GM12865 (cell line): ENCODE measurements at places on chromosomes 12 and 14.
A peak's percentile ranks its signal among the peaks of the same experiment; 100 is the strongest.

- DNase-seq: peak; percentile 3
Observed at GRCh38 chr14:51818748-51819380, 41.5 kb upstream of the GNG2 start.

- DNase-seq: no peak
Observed at GRCh38 chr12:68971404-68971803, 38.4 kb upstream of the CPM start.

DNA sequence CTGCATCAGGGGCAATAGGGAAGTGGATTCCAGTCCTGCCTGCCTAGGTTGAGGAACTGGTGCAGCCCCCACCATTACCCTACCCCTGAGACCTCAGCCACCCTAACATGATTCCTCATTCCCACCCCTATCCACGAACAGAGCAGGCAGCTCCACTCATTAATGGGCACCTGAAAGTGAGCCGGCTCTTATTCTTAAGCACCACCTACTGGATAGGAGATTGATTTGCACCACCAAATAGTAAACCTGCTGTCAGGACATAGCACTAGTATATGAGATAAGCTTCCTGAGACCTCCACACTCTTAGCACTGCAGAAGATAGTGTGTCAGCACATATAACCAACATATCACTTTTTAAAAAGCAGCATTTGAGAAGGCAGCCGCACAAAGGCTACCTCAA lies 573.2 kb downstream of the SOX5 start:
- DNase-seq: no peak

- DNase-seq: no peak
Observed at GRCh38 chr12:12397184-12397583, 40.3 kb downstream of the BORCS5 start.

DNA sequence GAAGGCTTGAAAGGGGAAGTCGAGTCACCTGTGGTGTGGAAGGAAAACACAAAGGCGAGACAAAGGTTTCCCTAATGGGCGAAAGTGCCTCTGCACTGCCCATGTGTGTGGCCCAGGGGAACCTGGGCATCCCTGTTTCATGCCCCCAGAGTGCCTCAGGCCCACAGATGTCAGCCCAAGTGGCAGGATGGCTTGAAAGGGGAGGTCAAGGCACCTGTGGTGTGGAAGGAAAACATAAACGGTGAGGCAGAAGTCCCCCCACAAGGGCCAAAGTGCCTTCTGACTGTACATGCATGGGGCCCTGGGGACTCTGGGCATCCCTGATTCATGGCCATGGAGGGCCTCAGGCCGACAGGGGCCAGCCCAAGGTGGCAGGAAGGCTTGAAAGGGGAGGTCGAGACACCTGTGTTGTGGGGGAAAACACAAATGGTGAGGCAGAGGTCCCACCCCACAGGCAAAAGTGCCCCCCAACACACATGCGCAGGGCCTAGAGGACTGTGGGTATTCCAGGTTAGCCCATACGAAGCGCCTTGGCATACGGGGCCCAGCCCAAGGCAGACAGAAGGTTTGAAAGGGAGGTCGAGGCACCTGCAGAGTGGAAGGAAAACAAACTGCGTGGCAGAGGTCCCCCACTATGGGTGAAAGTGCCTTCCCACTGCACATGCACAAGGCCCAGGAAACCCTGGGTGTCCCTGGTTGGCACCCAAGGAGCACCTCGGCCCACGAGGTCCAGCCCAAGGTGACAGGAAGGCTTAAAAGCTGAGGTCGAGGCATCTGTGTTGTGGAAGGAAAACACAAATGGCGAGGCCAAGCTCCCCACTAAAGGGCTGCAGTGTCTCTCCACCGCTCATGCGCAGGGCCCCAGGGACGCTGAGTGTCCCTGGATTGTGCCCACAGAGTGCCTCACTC lies 382.3 kb downstream of the ALG10 start:
- no peak for DNase-seq

GRCh38 chr12:16349131-16349460 lies 1.7 kb downstream of the MGST1 start:
- DNase-seq: no peak

DNA sequence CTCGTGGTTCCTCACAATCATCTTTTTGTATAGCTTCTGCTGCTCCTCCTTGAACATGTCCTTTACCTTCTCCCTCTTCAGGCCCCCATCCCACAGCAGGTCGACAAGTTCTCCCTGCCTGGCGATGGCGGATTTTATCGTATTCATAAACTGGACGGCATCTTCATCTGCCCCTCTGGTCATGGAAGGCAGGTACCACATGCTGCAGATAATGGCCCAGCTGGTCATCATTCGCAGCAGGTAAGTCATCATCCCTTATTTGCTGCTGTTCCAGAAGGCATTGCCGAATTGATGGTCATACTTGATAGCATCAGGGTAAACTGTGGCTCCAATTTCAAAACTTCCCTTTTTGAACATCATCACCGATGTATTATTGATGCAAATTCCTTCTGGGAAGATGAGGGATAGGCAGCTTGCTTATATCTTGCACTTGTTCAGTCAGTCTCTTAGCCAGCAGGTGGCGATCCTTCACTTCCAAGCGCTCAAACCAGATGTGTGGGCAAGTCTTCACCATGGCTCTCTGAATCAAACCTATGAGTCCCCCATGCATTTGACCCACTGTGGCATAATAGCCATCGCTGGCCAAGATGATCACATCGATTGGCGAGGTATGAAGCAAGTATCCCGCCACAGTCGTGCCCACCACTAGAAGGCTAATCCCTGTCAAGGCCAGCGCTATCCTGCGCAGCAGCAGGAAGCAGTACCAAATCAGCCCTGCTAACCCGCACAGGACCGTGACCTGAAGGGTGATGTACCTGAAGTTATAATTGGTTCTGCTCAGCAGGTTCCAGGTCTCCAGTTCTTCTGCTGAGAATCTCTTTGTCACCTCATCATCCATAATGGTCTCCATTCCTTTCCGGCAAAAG lies 381.5 kb upstream of the STXBP6 start:
- DNase-seq: no peak

DNA sequence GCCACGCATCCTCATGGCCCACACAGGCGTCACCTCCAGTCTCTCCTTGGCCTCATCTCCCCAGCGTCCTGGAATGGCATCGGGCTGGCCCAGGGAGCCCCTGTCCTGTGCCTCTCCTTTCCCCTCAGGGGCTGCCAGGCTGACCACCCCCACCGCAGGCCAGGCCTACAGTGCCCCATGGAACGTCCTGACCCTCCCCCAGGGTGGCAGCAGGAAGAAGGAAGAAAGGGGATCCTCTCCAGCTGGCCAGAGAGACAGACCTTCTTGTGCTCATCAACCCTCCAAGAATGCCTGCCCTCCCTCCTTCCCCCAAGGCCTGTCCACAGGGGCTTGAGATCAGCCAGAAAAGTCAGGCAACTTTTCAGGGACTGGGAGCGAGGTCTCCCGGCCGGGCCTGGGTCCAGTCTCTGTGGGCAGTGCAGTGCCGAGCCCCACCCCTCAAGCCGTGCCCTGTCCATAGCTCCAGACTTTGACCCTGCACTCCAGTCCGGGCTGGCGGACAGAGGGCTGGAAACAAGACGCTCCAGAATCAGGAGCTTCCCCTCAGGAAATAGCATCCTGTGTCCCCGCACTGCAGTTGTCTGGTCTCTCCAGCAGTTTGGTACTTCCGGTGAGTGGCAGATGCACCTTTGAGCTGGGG lies at the start of gene DAO:
Gene DAO (plus strand): TSS at position 478 of the 640 bp plus-strand sequence. CDS start 4,915 bp downstream, outside the sequence.
- no peak for DNase-seq

DNA sequence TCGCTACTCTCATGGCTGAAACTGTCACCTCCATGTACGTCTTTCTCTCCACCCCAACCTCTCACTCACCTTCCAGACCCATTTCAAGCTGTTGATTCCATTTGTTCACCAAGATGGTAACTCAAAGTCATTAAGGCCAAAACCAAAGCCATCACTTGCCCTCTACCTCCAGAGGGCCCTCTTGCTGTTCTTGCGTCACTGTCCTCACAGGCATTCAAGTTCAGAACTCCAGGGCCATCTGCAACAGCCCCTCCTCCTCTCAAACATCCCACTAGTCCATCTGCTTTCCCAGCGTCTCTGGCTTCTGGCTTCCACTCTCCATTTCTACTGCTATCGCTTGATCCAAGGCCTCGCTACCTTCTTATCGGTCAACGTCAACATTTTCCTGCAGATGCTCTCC lies 74.5 kb downstream of the VWF start:
- DNase-seq: no peak

GRCh38 chr12:29694002-29694401 lies 89.7 kb downstream of the TMTC1 start:
- DNase-seq: no peak

- no peak for DNase-seq
Observed at GRCh38 chr12:59619461-59620240, 23.8 kb downstream of the SLC16A7 start.

- DNase-seq: no peak
Observed at GRCh38 chr12:108561852-108562347, 496 bp upstream of the ISCU start.

- no peak for DNase-seq
Observed at GRCh38 chr14:75374911-75375310, 52.9 kb upstream of the JDP2 start.

DNA sequence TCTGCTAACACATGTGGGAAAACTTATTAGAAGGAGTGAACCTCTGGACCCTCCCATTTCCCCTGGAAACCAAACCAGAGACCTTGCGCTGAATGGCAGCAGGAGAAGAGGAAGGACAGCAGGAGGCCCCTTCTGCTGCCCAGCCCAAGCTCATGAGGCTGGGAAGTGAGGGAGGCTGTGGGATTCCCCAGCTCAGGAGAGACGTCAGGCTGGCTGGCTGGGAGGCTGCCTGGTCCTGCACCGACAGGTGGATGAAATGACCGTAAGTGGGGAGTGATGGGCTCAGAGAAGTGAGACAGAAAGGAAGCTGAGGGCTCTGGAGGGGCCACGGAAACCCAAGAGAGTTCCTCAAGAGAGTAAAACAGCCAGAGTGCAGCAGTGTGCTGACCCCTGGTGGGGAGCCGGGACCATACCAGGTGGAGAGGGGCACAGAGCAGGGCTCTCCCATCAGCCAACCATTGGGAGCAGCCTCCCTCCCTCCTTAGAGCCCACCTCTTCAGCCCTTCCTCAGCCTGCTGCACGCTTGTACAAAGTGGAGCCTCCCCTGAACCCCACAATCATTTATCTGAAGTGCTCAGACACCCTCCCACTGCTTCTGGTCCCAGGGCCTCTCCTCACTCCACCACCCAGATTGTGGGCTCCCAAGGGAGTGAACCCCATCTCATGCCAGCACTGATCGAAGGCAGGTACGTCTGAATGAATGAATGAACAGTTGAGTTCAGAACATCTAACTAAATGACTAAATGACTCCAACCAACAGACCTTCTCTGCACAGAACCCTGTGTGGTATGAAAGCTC lies 14.0 kb downstream of the TAMALIN start:
- peak; percentile 55 for DNase-seq

- DNase-seq: no peak
Observed at GRCh38 chr12:76623931-76624330, 64.4 kb upstream of the OSBPL8 start.

GRCh38 chr14:32622742-32623141 lies 293.6 kb downstream of the AKAP6 start:
- peak; percentile 11 for DNase-seq

DNA sequence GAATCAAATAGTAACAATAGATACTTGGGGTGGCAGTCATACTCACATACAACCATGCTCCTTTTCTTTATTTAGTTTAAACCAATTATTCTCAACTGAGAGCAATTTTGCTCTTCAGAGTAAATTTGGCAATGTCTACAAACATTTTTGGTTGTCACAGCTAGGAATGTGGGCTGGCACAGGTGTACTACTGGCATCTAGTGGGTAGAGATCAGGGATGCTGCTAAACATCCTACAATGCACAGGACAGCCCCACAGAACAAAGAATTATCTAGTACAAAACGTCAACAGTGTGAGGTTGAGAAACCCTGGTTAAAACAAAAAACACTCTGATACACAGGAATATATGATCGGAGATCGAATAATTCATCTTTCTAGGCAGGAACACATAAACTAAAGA lies 186.5 kb downstream of the NELL2 start:
- DNase-seq: no peak

DNA sequence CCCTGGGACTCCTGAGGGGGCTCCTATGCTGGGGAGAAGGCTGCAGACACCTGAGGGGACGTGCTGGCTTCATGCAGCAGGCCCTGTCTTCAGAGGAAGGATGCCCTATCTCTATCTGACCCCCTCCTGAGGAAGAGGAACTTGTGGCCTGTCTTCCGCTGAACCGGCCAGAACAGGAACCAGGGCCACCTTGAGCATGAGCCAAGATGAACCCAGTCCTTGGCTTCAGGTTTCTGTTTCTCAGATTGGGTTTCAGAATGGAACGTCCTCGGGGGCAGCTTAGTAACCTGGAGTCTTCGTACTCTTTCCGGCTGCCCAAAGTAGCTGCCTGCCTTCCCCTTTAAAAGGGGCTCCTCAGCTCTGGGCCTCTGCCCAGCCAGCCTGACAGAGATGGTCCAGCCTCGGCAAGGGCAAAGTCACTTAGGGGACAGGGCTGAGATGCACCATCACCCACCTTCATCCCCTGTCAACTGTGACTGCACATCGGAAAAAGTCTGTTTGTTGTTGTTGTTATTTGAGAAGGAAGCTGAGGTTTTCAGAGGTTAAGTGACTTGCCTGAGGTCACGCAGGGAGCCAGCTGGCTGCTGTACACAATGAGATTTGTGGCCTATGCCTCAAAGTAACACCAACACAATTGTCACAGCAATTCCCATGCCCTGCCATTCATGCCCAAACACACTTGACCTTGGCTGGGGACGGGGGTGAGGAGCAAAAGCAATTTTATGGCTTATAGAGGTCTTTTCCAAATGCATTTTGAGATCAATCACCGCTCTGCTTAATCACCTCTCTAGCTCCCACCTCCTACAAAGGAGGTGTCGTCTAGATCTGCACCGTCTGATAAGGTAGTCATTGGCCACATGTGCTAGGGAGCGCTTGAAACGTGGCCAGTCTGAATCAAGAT lies 13.4 kb downstream of the ASB2 start:
- DNase-seq: peak; percentile 97

DNA sequence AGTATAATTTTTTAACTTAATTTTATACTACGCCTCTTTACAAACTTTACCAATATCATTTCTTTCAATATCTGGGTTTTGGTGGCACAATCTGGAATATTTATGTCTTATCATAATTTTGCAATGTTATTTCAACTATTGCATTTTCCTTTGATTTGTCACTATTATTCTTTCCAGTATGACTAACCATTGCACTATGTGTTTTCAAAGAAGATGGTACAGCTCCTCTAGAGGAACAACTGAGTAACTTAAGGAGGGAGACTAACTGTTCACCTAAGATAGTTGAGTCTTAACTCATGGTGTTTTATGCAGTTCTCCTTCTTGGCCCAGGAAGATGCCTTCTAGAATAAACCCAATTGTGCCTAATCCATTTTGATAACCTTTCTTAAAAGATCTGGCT lies 60.5 kb upstream of the KIF21A start:
- DNase-seq: no peak

DNA sequence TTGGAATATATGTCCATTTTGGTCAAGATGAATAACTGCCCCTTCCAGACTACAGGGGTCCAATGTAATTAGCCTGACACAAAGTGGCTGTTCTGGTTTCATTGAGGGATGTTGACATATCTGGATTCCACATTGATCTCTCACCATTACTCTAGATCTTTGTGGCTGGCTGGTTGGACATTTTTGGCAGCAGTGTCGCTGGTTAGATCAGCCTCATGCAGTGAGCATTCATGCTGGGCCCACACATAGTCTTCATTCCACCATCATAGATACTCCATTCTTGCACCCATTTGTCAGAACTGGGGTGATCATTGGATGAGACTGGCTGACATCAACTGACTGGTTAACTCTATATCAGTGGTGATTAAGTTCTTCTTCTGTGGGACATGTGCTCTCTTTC lies 74.4 kb downstream of the MGST1 start:
- DNase-seq: no peak
